ENCODE measurements at places on chromosomes 7 and 10. TPM values are rescaled to one million over a fixed set of nuclear protein-coding genes. Genes with fewer than 3 reads are reported as not detected.

The CYP3A7 gene
- polyA plus RNA-seq: not detected

The PMPCB gene
- polyA plus RNA-seq: 44.3 TPM

The PRTFDC1 gene
- polyA plus RNA-seq: 8.1 TPM

The FOXI2 gene
- not detected for polyA plus RNA-seq

The ZNF138 gene
- polyA plus RNA-seq: 1.3 TPM

The VWA2 gene
- 0.07 TPM for polyA plus RNA-seq

The NUTM2E gene
- 0.22 TPM for polyA plus RNA-seq

The PTPRN2 gene
- polyA plus RNA-seq: 0.31 TPM

The HMX2 gene
- not detected for polyA plus RNA-seq

The HOXA10 gene
- polyA plus RNA-seq: 59.6 TPM

The ZNF117 gene
- 1.9 TPM for polyA plus RNA-seq

The JAZF1 gene
- polyA plus RNA-seq: 11.6 TPM

The CBX3 gene
- polyA plus RNA-seq: 93.8 TPM

The GATA3 gene
- polyA plus RNA-seq: 0.09 TPM

The RSPH10B2 gene
- 0.09 TPM for polyA plus RNA-seq

The VTI1A gene
- 13.4 TPM for polyA plus RNA-seq

The STEAP2 gene
- polyA plus RNA-seq: 5.1 TPM

Data from BJ (cell line).